ENCODE measurements at places on chromosomes 6 and 20. TPM values are rescaled to one million over a fixed set of nuclear protein-coding genes. Genes with fewer than 3 reads are reported as not detected.

GRCh38 chr20:50744143-50744792, 12.9 kb downstream of the PARD6B start:
- H3K27ac ChIP-seq: peak overlapping the region; percentile 47
- no peak for DNase-seq
- H3K36me3 ChIP-seq: peaks cover 5% of the 10 kb centered on the region

CGA gene
- polyA plus RNA-seq: 5.0 TPM

DNA sequence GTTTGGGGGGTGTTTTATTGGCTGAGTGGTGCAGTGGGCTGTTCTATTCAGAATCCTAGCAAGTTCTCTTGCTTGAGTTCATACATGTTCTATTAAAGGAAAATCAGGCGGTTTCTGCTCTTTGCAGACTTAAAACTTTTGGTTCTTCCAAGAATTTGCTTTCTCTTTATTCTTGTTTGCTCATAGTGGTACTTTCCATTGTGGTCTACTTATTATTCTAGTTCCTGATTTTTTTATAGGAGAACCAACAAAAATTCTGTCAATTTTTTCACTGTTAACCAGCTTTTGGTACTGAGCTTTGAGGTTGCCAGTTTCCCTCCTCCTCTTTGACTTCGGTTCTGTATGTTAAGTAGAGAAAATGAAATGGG, 6.7 kb downstream of the AFDN start:
- no peaks in the 10 kb centered on the region for H3K4me1 ChIP-seq
- no peak overlapping the region for H3K27ac ChIP-seq
- no peak for DNase-seq
- H3K27me3 ChIP-seq: peaks cover 9% of the 10 kb centered on the region
- no peaks in the 10 kb centered on the region for H3K36me3 ChIP-seq
- H3K4me3 ChIP-seq: no peak overlapping the region

NMBR gene
- polyA plus RNA-seq: 0.07 TPM

- no peak overlapping the region for H3K4me3 ChIP-seq
- H3K36me3 ChIP-seq: no peaks in the 10 kb centered on the region
- H3K27me3 ChIP-seq: no peaks in the 10 kb centered on the region
- H3K27ac ChIP-seq: no peak overlapping the region
- no peak for DNase-seq
Measured at GRCh38 chr20:10542442-10542841, 107.3 kb downstream of the SLX4IP start.

VGLL2 gene
- 0.07 TPM for polyA plus RNA-seq

- H3K27me3 ChIP-seq: no peaks in the 10 kb centered on the region
- peaks cover 14% of the 10 kb centered on the region for H3K36me3 ChIP-seq
- no peak for DNase-seq
- no peak overlapping the region for H3K4me3 ChIP-seq
- no peak overlapping the region for H3K27ac ChIP-seq
Measured at GRCh38 chr6:169700296-169700695, 1.5 kb downstream of the WDR27 start.

COL20A1 gene
- polyA plus RNA-seq: 0.30 TPM

DNA sequence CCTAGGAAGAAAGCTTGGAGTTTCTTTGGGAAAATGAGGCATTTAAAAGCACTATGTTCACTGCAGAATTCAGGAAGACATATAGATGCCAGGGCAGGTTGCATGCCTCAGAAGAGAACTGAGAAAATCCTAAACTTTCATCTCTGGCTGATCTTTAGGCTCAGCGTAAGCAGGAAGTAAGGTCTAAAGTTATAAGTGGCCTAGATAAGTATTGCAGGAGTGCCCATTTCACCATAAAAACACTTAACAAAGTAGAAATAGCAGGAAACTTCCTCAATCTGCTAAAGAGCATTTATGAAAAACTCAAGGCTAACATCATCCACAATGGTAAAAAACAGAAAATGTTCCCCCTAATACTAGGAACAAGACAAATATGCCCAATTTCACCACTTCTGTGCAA, 320.3 kb downstream of the BMP2 start:
- no peaks in the 10 kb centered on the region for H3K27me3 ChIP-seq
- no peak overlapping the region for H3K4me3 ChIP-seq
- DNase-seq: no peak
- H3K36me3 ChIP-seq: no peaks in the 10 kb centered on the region
- no peaks in the 10 kb centered on the region for H3K4me1 ChIP-seq
- no peak overlapping the region for H3K27ac ChIP-seq

GRCh38 chr6:8079126-8079525, 14.9 kb upstream of the BLOC1S5 start:
- H3K27ac ChIP-seq: no peak overlapping the region
- DNase-seq: no peak
- no peaks in the 10 kb centered on the region for H3K36me3 ChIP-seq
- H3K4me3 ChIP-seq: no peak overlapping the region
- no peaks in the 10 kb centered on the region for H3K27me3 ChIP-seq

DNA sequence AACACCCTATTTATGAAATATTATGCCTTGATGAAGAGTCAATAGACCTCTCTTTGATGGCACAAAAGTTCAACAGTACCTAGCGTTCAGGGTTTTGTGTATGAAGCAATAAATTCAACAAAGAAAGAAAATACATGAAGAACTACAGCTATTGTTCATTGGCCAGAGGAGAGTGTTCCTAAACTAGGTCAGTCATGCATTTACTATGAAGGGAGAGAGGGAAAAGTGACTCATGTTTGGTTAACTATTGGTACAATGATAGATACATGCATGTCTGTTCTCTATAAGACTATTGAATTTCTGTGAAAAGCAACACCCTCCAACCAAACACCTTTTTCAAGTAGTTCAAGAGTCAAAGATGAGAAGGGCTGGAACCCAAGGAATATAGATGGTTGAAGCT, 50.7 kb downstream of the CLIC5 start:
- H3K27me3 ChIP-seq: no peaks in the 10 kb centered on the region
- no peak overlapping the region for H3K4me3 ChIP-seq
- no peak for DNase-seq
- H3K36me3 ChIP-seq: no peaks in the 10 kb centered on the region

OR2H1 gene
- 0.05 TPM for polyA plus RNA-seq

PRICKLE4 gene
- 1.4 TPM for polyA plus RNA-seq

GNAS-AS1 gene
- 0.32 TPM for polyA plus RNA-seq

SLPI gene
- polyA plus RNA-seq: 663 TPM

- H3K27me3 ChIP-seq: no peaks in the 10 kb centered on the region
- no peaks in the 10 kb centered on the region for H3K4me1 ChIP-seq
- no peak for DNase-seq
- no peak overlapping the region for H3K4me3 ChIP-seq
- H3K27ac ChIP-seq: no peak overlapping the region
Measured at GRCh38 chr6:73242001-73242400, 16.7 kb upstream of the KHDC1L start.

GRCh38 chr6:97440590-97441176, 157.7 kb upstream of the MMS22L start:
- no peak overlapping the region for H3K27ac ChIP-seq
- H3K36me3 ChIP-seq: no peaks in the 10 kb centered on the region
- no peak for DNase-seq

GRCh38 chr6:21455071-21455470, 138.5 kb upstream of the SOX4 start:
- no peaks in the 10 kb centered on the region for H3K27me3 ChIP-seq
- no peak overlapping the region for H3K27ac ChIP-seq

- H3K27me3 ChIP-seq: no peaks in the 10 kb centered on the region
- no peaks in the 10 kb centered on the region for H3K4me1 ChIP-seq
- no peaks in the 10 kb centered on the region for H3K36me3 ChIP-seq
- no peak overlapping the region for H3K4me3 ChIP-seq
Measured at GRCh38 chr6:152605941-152606340, 31.2 kb downstream of the SYNE1 start.

DNA sequence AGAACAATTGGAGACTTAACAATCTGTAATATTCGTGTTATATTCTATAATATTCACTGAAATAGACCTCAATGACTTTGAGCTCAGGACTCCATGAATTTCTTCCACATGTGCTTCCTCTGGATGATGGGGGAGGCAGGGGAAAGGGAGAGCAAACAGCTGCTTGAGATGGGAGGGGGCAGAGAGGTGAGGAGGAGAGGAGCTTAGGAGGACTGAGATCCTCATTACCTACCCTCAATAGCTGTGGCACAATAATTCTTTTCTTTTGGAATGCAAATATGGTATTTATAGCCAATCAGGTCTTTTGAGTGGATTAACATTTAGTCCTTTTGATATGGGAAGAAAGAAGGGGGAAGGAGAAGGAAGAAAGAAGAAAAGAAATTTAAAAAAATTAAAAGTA, 64.1 kb upstream of the ZNF217 start:
- DNase-seq: no peak
- no peaks in the 10 kb centered on the region for H3K27me3 ChIP-seq
- H3K4me1 ChIP-seq: peaks cover 25% of the 10 kb centered on the region
- no peak overlapping the region for H3K4me3 ChIP-seq
- no peak overlapping the region for H3K27ac ChIP-seq
- H3K36me3 ChIP-seq: no peaks in the 10 kb centered on the region

DNA sequence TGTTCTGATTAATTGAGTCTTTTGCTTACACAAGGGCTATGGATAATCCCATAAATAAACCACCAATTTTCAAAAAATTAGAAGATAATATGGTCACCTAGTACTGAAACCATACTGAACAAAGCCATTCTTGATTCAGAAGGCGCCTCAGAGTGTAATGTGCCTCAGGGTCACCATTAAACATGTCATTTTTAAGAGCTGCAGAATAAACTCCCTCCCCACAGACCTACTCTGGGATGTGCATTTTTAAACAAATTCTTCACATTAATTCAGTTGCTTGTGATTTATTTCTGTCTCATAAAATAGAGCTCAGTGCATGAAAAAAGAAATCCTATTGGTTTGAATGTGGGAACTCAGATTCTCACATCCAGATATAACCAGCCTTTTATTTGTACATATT, 202.1 kb upstream of the HEY2 start:
- H3K27me3 ChIP-seq: no peaks in the 10 kb centered on the region
- DNase-seq: no peak
- H3K4me1 ChIP-seq: no peaks in the 10 kb centered on the region
- H3K36me3 ChIP-seq: no peaks in the 10 kb centered on the region
- no peak overlapping the region for H3K27ac ChIP-seq
- H3K4me3 ChIP-seq: no peak overlapping the region

SCUBE3 gene
- polyA plus RNA-seq: 0.14 TPM

DNA sequence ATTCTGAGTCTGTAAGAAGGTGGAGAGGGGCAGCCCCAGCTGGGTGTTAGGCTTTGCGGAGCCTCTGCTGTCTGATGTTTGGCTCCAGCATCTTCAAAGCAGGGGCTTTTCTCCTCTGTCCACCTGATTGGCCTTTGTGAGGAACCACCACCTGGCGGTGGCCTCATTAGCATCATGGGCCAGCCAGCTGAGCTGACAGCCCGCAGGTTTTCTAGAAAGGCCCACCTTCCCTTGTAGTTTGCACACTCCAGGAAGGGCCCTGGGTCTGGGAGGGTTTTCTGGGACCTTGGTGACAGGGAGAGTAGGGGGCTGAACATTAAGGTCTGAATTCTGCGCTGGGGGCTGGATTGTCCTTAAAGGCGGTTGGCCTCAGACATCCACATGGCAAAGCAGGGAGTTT, 11.6 kb downstream of the IGF2R start:
- H3K36me3 ChIP-seq: no peaks in the 10 kb centered on the region
- H3K4me1 ChIP-seq: peaks cover 71% of the 10 kb centered on the region
- no peak for DNase-seq
- no peak overlapping the region for H3K4me3 ChIP-seq
- no peak overlapping the region for H3K27ac ChIP-seq

DNA sequence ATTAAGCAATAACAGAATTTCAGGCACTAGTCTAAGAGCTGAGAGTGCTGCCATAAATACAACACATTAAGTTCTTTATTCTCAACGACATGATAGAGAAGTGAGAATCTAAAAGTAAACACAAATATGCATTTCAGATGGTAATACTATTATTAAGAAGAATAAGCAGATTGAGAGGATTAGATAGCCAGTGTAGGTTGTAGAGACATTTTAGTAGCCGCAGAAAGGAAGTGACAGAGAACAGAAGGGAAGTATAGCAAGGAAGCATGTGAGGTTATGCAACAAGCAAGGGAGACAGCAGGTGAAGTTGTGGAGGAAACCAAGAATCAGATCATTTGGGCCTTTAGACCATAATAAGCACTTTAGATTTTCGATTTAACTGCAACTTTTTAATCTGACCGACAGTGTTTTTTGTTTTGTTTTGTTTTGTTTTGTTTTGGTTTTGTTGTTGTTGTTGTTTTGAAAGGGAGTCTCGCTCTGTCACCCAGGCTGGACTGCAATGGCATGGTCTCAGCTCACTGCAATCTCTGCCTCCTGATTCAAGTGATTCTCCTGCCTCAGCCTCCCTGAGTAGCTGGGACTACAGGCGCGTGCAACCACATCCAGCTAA, 737.0 kb upstream of the ADGRB3 start:
- H3K4me3 ChIP-seq: no peak overlapping the region
- no peak for DNase-seq
- H3K4me1 ChIP-seq: no peaks in the 10 kb centered on the region
- no peak overlapping the region for H3K27ac ChIP-seq

LY6G6C gene
- polyA plus RNA-seq: 7.0 TPM

GRCh38 chr6:125077453-125077852, 76.1 kb upstream of the TPD52L1 start:
- H3K4me3 ChIP-seq: no peak overlapping the region
- no peaks in the 10 kb centered on the region for H3K36me3 ChIP-seq
- no peaks in the 10 kb centered on the region for H3K27me3 ChIP-seq

- H3K27ac ChIP-seq: no peak overlapping the region
- no peaks in the 10 kb centered on the region for H3K27me3 ChIP-seq
- DNase-seq: no peak
- no peak overlapping the region for H3K4me3 ChIP-seq
Measured at GRCh38 chr6:118562959-118563358, 14.9 kb downstream of the PLN start.

- DNase-seq: no peak
- no peaks in the 10 kb centered on the region for H3K36me3 ChIP-seq
- no peaks in the 10 kb centered on the region for H3K27me3 ChIP-seq
- no peak overlapping the region for H3K27ac ChIP-seq
- H3K4me1 ChIP-seq: no peaks in the 10 kb centered on the region
Measured at GRCh38 chr6:71977884-71978283, 91.5 kb downstream of the RIMS1 start.

DNA sequence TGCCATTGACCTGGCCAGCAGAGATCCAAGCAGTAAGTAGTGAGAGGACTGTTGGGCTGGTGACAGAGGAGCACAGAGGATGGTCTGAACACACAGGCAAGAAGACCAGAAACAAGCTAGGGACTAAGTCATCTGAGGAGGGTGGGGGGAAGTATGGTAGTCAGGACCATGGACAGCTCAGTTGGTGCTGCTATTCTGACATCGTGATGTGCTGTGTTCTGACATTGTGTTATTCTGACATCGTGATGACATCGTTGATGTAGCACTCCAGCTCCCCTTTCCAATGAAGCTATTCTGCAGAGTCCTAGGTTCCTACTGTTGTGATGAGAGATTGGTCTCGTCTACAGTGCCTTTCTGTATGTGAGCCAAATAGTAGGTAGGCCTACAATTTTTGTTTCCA, 28.7 kb downstream of the CFAP206 start:
- H3K4me1 ChIP-seq: no peaks in the 10 kb centered on the region
- H3K4me3 ChIP-seq: no peak overlapping the region
- no peaks in the 10 kb centered on the region for H3K36me3 ChIP-seq
- H3K27ac ChIP-seq: no peak overlapping the region
- no peaks in the 10 kb centered on the region for H3K27me3 ChIP-seq

DNA sequence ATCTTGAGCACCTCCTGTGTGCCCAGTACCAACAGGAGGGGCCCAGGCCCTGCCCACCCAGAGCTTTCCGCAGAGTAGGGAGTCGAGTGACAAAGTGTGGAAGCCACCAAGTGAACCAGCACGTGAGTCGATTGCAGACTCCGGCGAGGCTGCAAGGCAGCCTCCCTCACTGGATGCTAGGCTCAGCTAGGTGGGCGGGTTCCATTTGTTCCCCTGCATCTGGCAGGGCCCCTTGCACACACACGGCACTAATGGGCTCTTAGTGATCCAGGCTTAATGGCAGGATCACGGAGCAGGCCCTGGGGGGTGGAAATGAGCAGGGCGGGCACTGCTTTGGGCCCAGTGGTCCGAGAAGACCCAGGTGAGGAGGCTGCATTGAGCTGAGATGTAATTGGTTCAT, 140.4 kb downstream of the PHACTR3 start:
- no peaks in the 10 kb centered on the region for H3K36me3 ChIP-seq
- no peaks in the 10 kb centered on the region for H3K4me1 ChIP-seq
- DNase-seq: no peak
- H3K4me3 ChIP-seq: no peak overlapping the region
